Islet precursor cell (in vitro differentiated cells): ENCODE measurements at places on chromosomes 1 and 21.
A peak's percentile ranks its signal among the peaks of the same experiment; 100 is the strongest.

DNA sequence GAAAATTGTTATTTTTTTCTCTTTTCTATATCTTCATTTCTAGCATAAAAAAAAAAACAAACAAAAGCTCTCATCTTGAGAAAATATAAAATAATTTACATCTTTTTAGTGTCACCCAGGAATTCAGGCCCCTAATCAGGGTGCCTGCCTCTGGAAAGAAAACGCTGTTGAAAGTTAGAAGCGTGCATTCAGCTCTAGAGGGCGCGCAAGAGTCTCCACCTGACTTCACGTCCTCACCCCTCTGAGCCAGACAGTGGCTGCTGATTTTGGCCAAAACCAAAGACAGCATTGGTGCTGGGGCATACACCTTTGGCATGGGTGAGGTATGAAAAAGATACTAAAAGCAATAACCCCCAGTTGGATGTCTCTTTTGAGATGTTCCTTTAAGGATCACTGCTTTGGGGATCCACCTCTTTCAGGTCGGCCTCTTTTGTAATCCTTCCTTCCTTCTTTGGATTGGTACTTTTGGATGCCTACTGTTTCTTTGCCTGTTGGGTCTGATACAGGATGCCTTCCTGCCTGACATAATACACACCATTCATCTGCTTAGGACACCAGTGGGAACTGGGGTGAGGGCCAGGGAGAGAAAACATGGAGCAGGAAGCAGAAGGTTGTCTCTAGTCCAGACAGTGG, 77.6 kb upstream of the CHRM3 start:
- DNase-seq = peak; percentile 70

DNA sequence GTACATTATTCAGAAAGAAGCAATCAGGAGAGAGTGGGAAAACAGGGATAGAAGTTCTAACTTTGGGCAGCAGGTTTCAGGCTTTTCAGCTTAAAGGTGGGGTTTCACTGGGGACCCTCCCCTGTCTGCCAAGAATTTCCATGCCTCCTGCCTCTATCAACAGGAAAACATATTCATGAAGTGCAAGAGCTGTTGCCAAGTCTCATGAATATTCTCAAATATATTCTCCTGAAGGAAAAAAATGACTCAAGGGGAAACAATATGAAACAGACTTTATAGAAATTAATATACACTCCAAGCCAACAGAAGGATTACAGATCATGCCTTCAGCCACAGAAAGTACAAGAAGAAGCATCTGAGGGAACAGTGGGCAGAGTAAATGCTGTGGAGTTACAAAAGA, 713.3 kb upstream of the ADAMTS5 start:
- DNase-seq = no peak

- no peak for DNase-seq
Measured at GRCh38 chr1:94768036-94768435, 52.1 kb upstream of the SLC44A3 start.

DNA sequence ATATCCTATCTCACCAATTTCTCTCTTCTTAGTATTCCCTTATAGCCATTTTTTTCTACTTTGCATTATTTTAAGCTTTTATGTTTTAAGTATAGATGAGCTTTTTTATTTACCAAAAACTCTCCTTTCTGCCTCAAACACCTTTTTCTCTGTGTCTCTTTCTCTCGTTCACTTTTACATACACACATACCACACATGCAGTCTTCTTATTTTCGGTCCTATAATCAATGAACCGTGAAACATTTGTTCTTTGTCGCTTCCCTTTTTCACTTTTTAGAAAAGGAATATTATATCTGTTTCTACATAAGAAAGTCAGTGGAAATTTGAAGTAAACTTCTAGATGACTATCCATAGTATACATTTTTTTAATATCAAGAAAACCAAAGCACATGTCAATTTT, 183.2 kb downstream of the MRPL39 start:
- DNase-seq = no peak

DNA sequence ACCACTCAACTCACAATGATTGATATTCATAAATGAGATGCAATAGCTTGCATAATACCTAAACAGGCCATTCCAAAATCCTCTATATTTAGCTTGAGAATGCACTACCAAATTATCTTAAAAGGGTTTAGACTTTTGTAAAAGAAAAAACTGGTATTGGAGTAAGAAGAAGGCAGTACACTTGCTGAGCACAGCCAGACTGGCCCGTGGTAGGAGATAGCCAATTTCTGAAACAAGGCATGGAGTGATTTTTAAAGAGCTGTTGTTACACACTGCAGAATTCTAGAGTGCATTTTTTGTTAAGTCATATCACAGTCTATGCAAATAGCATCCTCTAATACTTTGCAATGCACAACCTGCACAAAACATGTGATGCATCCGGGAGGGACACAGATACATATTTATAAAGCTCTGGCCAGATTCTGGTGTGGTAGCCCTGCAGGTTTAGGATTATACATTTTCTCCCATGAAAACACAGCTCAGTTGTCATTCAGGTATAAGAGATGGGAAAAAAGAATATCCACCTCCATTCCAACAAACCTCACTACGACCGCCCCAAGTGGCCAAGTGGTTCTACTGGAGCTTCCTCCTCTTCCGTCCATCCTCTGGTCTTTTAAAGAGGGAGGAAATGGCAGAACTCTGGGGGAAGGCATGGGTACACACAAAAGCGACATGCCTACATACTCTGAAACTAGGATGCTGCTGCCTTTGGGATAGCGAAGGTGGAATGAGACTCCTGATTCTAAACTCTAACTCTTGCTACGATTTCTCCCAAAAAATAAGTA, 40.8 kb downstream of the BCAR3 start:
- no peak for DNase-seq

- DNase-seq = peak; percentile 51
Measured at GRCh38 chr1:24899581-24900485, 30.2 kb downstream of the RUNX3 start.

DNA sequence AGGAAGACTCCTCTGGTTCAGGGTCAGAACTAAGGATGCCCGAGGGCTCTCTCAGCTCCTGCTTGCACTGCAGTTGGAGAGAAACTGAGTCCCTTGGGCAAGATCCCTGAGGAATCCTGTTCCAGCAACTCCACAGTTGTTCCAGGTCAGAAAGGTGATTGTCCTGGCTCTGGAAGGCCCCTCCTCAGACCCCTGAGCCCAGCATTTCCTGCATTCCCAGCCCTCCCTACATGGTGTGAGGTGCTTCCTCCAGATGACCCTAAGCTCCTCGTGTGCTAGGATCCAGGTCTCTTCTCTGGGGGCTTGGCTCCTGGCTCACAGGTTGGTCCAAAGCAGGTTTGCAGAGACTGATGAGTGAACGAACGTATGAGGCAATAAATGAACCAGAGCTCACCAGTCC, 11.5 kb downstream of the LDLRAD1 start:
- no peak for DNase-seq

DNA sequence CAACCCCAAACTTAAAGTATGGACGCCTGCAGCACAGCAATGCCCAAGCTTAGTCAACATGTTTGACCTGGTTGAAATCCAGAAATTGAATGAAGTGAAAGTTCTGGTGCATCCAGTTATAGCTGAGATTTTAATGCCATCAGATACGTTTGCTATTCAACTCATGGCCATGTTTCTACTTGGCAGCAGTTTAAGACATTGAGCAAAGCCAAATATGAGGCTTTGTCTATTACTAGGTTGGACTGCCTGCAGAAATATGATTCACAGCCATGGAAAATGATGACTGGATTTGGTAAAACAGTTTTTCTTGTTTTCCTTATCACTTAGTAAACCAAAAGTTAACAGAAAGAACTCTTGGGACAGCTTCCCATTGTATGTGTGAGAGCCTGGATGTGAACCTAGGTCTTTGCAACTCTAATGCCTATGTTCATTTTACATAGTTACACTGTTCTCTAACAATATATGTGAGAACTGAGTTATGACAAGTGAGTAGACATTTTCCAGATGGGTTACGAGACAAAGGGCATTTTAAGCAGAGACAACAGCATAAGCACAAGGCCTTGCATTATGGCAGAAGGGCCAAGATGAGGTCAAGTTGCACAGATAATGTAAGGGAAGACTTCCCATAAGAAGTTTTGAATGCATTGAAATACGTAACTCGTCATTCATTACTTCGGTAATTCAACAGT, 32.4 kb upstream of the MYSM1 start:
- DNase-seq = no peak

- DNase-seq = peak; percentile 93
Measured at GRCh38 chr1:19949016-19949415, 25.6 kb upstream of the PLA2G2E start.
